Ascending aorta (tissue), 2 donors: ENCODE measurements at places on chromosomes 12 and 14. TPM values are rescaled to one million over a fixed set of nuclear protein-coding genes. Genes with fewer than 3 reads are reported as not detected.

Gene TC2N
- 37.8 TPM for total RNA-seq

Gene ADAMTS20
- total RNA-seq: not detected

Gene CIDEB
- 72.8 TPM for total RNA-seq

- H3K27ac ChIP-seq: no peak overlapping the region
- no peaks in the 10 kb centered on the region for H3K4me1 ChIP-seq
- no peaks in the 10 kb centered on the region for H3K27me3 ChIP-seq
- no peaks in the 10 kb centered on the region for H3K36me3 ChIP-seq
- H3K4me3 ChIP-seq: no peak overlapping the region
These were observed 110.7 kb upstream of the GZMB start for GRCh38 chr14:24744641-24745040.

- DNase-seq: no peak
- H3K4me1 ChIP-seq: no peaks in the 10 kb centered on the region
- no peaks in the 10 kb centered on the region for H3K27me3 ChIP-seq
These were observed 93.2 kb downstream of the CHST11 start for GRCh38 chr12:104549815-104550480.

DNA sequence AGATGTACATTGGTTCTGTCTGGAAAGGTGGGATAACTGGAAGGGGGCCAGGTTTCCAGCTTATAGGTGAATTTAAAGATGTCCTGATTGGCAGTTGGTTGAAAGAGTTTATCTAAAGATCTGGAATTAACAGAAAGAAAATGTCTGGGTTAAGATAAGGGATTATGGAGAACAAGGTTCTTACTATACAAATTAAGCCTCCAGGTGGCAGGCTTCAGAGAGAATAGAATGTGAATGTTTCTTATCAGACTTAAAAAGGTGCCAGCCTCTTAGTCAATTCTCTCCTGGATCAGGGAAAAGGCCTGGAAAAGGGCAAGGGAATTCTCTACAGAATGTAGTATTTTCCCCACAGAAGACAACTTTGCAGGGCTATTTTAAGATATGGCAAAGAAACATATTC is 53.1 kb downstream of the CNTN1 start:
- no peak for DNase-seq
- no peak overlapping the region for H3K4me3 ChIP-seq
- H3K27ac ChIP-seq: no peak overlapping the region
- H3K27me3 ChIP-seq: no peaks in the 10 kb centered on the region
- no peaks in the 10 kb centered on the region for H3K4me1 ChIP-seq

DNA sequence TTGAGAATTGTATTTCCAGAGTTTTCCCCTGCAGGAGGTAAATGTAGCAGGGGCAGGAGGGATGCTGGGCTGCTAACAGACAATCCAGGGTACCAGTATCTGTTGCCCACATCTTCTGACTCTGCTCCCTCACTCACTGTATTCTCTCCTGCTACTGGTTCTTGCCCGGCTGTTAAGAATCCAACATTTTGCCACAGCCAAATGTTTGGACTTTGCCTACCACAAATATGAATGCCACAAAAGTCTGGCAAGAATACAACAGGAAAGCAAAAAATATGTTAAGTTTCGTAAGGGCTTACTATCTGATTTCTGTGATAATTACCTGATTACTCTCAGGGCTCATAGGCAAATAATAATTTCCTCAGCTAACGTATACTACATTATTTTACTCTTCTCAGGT is 160.0 kb downstream of the BCAT1 start:
- H3K27ac ChIP-seq: no peak overlapping the region
- no peaks in the 10 kb centered on the region for H3K36me3 ChIP-seq
- no peaks in the 10 kb centered on the region for H3K4me1 ChIP-seq
- no peaks in the 10 kb centered on the region for H3K27me3 ChIP-seq

GRCh38 chr14:64754685-64755084 is 50.5 kb downstream of the PLEKHG3 start:
- H3K4me3 ChIP-seq: no peak overlapping the region
- H3K36me3 ChIP-seq: no peaks in the 10 kb centered on the region
- DNase-seq: no peak
- H3K4me1 ChIP-seq: peaks cover 26% of the 10 kb centered on the region
- no peaks in the 10 kb centered on the region for H3K27me3 ChIP-seq

DNA sequence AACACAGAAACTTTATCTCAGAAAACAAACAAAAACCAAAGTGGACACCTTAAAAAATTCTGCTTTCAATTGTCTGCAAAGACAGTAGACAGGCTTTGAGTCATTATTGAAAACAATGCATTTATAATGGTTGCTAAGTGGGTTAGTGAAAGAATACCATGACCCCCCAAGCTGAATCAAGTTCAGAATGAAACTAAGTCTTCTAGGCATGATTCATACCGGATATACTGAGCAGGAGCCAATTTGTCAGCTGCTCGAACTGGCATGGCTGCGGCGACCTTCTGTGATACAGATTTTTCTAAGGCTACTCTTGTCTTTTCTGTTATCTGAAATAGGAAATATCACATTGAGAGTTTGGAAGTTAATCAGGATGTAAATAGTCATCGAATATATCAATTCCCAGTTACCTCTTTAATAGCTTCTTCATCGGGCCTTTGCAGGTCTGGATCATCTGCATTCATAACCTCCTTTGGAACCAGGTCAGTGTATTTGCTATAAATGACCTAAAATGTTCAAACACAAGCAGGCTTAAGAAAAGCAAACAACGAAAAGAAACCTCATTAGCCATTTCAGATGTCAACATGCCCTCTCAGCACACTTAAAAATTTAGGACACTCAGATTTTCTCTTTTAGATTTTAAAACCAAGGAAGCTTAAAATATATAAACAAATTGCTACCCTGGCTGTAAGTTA is 22.3 kb downstream of the SNW1 start:
- H3K27ac ChIP-seq: no peak overlapping the region

DNA sequence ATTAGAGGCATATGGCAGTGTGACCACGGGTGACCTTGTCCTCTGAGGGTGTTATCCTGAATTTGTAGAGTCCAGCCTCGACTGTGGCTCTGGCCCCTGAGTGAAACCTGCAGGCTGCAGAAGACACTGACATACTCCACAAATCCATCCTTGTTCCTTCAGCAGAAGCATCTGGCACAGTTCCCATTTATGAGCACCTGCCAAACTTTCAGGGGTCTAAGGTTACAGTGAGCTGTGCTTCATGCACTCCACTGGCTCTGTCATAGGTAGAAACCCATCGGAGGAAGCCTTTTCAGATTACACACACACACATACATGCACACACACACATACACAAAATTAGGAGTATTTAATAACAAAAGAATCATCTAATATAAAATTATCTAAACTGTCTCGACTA is 13.6 kb upstream of the NUAK1 start:
- H3K27me3 ChIP-seq: no peaks in the 10 kb centered on the region
- H3K36me3 ChIP-seq: no peaks in the 10 kb centered on the region
- DNase-seq: no peak
- no peak overlapping the region for H3K4me3 ChIP-seq
- no peak overlapping the region for H3K27ac ChIP-seq

- no peaks in the 10 kb centered on the region for H3K27me3 ChIP-seq
- no peak overlapping the region for H3K27ac ChIP-seq
- no peaks in the 10 kb centered on the region for H3K4me1 ChIP-seq
- no peak for DNase-seq
These were observed 36.8 kb downstream of the ZFP36L1 start for GRCh38 chr14:68756000-68756481.

- no peak overlapping the region for H3K4me3 ChIP-seq
- no peaks in the 10 kb centered on the region for H3K36me3 ChIP-seq
- H3K27ac ChIP-seq: no peak overlapping the region
- H3K27me3 ChIP-seq: no peaks in the 10 kb centered on the region
- no peak for DNase-seq
These were observed 640.9 kb downstream of the MED13L start for GRCh38 chr12:115636546-115636945.

DNA sequence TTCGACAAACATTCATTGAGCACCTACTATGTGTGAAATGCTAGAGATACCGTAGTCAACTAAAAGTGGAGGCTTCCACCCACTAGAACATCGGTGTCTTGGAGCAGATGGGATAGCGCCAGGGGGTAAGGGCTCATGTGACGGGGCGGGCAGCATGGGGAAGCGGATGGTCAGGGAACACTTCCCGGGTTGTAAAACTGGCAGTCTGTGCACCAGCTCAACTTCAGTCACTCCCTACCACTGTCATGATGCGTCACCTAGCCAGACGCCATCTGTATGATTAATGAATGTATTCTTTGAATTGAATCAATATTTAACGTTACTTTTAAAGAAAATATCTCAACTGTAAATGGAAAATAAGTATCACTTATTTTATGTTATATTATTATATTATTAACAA is 93.5 kb downstream of the PIWIL1 start:
- DNase-seq: no peak
- H3K36me3 ChIP-seq: no peaks in the 10 kb centered on the region
- H3K4me1 ChIP-seq: no peaks in the 10 kb centered on the region
- H3K4me3 ChIP-seq: no peak overlapping the region
- H3K27ac ChIP-seq: no peak overlapping the region
